ENCODE measurements at places on chromosomes 1 and 21.
A peak's percentile ranks its signal among the peaks of the same experiment; 100 is the strongest.

DNA sequence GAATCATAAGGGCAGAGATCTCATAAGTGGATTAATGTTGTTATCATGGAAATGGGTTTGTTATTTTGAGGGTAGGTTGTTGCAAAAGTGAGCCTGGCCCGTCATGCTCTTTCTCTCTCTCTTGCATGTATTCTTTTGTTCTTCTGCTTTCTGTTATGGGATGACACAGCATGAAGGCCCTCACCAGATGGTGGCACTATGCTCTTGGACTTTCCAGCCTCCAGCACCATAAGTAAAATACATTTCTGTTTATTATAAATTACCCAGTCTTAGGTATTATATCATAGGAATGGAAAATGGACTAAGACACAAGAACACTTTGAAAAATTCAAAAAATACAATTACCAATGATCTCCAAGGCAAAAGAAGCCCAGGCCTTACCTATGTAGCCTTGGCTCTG, 676.1 kb downstream of the PTPRU start:
- peak; percentile 3 for DNase-seq

GRCh38 chr1:22309572-22309971, 142.1 kb upstream of the ZBTB40 start:
- DNase-seq, result no peak

DNA sequence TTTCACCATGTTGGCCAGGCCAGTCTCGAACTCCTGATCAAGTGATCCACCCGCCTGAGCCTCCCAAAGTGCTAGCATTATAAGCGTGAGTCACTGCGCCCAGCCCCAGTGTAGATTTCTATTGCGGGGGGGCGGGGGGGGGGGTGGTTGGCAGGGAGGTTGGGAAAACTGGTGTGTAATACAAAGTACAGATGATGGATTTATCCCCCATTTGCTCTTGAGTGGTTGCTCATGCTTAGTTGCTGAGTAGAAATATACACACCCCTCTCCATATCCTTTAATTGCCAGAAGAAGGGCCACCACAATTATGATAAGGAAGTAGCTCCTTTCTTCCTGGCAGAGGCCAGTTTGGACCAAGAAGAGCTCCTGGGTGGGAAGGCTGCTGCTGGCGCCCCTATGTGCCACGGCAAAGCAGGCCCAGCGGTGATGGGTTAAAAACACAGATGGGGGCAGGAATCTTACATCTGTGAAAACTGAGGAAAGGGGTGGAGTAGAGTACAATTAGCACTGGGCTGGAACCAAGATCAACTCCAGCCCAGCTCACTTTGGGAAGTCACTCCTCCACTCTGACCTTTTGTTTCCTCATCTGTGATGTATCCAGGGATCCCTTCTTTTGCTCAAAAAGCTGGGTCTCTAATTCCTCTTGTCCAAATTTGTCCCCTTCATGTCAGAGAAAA, 55.2 kb downstream of the MRPL37 start:
- DNase-seq, result no peak

- no peak for DNase-seq
Observed at GRCh38 chr1:234909851-234910250, 218.8 kb downstream of the TOMM20 start.

DNA sequence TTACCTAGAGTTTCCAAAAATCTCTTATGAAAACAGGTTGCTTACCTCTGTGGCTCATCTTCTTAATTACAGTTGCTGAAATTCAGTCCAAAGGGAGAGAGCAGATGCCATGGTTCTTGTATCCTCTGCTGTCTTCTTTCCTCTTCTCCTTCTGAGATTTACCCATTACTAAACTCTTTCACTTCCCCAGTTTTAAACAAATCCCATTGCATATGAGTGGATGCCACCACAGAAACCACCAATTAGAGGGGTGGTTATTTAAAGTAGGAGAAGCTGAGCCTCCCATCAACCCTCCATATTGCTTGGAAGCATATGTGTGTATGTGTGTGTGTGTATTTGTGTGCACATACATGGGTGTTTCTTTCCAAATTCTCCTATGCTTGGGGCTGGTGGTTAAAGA, 128.5 kb upstream of the KCNK1 start:
- DNase-seq, result no peak

DNA sequence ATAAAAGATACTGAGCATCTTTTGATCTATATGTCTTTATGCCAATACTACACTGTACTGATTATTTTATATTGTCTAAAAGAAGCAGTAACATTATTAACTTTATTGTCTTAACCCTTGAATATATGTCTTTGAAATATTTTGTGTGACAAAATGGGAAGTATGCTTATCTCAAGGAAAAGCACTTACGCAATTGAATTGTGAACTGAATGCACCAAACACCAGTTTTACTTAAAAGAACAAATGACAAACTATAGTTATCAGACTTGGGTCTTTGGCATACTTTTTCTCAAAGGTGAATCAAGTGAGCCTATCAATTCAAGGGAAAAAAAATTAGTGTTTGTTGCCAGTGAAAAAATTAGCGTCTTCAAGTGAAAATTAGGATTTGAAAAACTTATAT, 9.2 kb upstream of the SLC6A9 start:
- DNase-seq, result peak; percentile 34

All from GF-D8 (cell line).